NCI-H2081 treated with DMSO at 0.1 percent for 48 hours (cell line): ENCODE measurements at places on chromosomes 4 and X.

- no peak for DNase-seq
Observed at GRCh38 chrX:3567686-3568085, 145.8 kb downstream of the PRKX start.

GRCh38 chrX:12999422-12999821, 24.5 kb downstream of the TMSB4X start:
- DNase-seq: no peak

DNA sequence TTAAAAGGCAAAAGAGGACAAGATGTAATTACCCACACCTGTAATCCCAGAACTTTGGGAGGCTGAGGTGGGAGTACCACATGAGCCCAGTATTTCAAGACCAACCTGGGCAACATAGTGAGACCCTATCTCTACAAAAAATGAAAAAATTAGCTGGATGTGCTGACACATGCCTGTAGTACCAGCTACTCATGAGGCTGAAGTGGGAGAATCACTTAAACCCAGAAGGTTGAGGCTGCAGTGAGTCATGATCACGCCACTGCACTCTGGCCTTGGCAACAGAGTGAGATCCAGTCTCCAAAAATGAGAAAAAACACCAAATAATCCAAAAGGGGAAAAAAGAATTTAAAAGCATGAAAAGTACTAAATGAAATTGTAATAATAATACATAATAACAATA, 30.8 kb downstream of the NR0B1 start:
- no peak for DNase-seq

GRCh38 chr4:109658871-109659410, 44.3 kb downstream of the CASP6 start:
- DNase-seq: no peak

DNA sequence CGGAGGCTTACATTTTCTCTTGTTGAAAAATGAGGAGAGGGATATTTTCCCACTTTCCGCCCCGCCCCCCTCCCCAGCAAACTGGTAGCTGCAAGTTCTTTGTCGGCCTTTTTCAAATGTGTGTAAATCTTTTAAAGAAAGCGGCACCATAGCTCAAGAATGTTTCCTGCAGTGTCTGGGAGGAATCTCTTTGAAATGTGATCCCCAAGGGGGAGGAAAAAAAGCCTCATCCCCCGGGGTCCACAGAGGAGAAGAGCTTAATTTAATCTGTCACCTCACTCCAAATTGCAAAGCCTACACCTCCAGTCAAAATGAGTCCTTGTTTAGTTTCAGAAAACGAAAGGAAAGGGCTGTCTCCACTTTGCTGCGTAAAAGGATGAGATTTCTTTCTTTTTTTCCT, 34.8 kb downstream of the ASMT start:
- no peak for DNase-seq

- no peak for DNase-seq
Observed at GRCh38 chr4:26344901-26345564, 24.2 kb downstream of the RBPJ start.

- no peak for DNase-seq
Observed at GRCh38 chr4:81914623-81915022, 442.9 kb upstream of the RASGEF1B start.

DNA sequence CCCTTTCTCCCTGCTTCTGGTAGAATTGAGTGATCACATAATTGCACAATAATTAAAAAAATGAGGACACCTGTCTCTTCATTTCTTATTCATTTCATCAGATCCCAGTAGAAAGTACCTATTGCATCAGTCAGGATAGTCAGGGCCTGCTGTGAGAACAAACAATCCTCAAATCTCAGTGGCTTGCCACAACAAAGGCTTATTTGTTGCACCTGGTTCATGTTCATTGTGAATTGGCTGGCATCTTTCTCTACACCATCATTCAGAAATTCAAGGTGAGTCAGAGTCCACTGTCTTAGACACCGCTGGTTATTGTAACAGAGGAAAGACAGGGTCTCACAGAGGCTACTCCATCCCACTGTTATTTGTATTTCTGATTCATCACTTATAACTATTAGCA, 409.8 kb downstream of the STIM2 start:
- peak; percentile 99 for DNase-seq

- no peak for DNase-seq
Observed at GRCh38 chr4:161920304-161921052, 243.3 kb downstream of the FSTL5 start.

DNA sequence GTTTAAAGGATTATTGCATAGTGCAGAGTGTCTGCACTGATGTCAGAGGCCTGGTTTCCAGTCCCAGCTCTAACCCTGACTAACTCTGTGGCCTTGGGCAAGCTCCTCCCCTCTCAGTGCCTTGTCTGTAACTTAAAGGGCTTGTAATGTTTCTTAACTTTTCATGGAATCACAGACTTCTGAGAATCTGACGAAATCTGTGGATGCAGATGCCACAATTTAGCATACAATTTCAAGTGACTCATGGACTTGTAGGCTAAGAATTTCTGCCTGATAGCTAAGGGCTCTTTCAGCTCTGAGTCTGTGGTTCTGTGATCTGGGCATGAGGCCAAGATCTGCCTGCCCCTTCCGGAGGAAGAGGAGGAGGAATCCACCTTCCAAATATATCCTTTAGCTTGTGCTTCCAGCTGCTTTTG, 236.9 kb downstream of the AR start:
- no peak for DNase-seq

- no peak for DNase-seq
Observed at GRCh38 chr4:80093563-80093962, 20.5 kb upstream of the ANTXR2 start.

DNA sequence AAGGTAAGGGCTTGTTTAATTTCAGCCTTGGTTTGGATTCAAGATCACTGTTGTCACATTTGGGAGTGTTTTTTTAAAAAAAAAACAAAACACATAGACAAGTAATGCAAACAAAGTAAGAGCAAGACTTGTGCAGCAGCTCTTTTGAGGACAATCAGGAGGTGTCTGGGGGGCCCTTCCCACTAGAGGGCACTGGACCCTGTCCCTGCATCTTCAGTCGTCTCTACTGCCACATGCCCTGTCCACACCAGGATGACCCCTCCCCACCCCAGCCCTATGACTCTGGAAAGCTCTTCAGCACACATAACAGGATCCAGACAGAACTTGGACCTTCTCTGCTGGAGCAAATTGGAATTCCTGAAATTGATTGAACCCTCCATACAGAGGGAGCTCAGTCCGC, 71.0 kb downstream of the USP46 start:
- no peak for DNase-seq

GRCh38 chr4:124711471-124712371, 811 bp downstream of the ANKRD50 start:
- peak; percentile 1 for DNase-seq

GRCh38 chr4:87087015-87087414, 133.4 kb downstream of the KLHL8 start:
- DNase-seq: no peak

GRCh38 chrX:11698702-11699101, 33.0 kb upstream of the ARHGAP6 start:
- no peak for DNase-seq

GRCh38 chr4:42637867-42638266, 19.0 kb downstream of the ATP8A1 start:
- no peak for DNase-seq

DNA sequence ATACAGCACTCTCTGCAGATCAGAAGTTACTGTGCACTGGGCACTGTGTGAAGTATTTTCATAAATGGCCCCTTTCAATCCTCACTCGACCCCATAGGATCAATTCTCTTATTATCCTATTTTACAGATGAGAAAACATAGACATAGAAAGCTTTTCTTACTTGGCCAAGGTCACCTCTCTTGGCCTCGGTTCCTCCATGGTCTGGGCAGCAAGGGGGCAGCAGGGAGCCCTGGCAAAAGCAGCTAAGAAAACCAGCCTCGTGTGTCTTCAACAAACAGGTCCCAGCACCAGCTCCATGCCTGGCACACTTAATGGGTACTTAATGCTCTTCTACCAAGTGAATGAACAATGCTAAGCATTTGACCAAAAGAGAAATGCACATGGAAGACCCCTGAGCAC, 34.4 kb downstream of the BST1 start:
- no peak for DNase-seq

DNA sequence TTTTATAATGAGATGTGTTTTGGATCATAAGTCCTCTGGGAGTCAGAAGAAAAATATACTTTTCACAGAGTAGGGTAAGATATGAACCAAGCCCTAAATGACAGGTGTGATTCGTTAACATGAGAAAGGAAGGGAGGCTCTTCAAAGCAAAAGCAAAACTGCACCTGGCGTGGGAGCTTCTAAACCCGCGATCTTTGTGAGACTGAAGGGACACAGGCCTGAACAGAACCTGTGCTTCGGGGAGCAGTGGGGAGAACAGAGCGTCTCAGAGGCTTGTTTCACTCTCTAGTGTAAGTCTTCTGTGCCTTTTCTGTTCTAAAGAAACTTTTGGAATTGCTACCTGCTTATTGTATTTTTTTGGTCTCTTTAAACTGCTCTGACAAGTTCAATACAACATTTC, 30.2 kb upstream of the CYP4V2 start:
- DNase-seq: no peak

DNA sequence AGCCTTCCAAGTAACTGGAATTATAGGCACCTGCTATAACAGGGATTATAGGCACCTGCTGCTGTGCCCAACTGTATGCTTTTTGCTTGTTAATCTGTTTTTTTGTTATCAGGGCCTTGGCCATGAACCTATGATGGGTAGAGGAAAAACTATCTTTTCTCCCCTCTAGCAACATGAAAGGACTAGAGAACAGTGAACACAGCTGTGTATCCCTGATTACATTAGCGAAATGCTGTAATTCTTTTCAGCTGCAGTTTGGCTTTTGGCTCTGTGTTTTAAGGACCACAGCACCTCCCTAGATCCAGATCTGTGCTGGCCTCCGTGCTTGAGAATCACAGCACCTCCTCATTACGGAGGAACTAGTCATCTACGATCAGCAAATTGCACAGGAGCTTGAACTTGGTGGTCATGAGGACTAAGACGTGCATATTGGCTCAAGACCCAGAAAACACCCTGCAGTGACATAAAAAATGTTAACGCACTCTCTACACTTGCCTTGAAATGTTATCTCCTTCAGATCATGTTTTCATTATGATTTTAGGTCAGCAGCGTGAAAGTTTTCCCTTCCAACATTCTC, 57.7 kb upstream of the S100G start:
- DNase-seq: no peak

DNA sequence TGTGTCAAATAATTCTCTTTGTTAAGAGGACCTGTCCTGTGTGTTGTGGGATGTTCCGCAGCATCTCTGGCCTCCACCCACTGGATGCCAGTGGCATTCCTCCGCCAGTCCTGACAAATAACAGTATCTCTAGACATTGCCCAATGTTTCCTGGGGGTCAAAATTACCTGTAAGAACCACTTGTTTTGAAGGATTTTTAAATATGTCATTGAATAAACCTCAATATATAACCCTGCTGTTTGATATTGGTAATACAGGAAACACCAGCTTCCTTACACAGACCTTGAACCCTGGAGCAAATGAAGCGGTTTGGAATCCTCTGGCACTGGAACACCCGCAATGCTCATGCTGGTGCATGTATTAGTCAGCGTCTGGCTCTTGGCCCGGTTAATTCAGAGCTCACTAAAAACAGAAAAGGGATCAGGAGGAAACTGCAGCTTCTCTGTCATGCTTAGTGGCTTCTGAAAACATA, 101.3 kb downstream of the TBL1X start:
- peak; percentile 3 for DNase-seq

GRCh38 chr4:60404027-60404426, 796.1 kb upstream of the ADGRL3 start:
- DNase-seq: no peak

DNA sequence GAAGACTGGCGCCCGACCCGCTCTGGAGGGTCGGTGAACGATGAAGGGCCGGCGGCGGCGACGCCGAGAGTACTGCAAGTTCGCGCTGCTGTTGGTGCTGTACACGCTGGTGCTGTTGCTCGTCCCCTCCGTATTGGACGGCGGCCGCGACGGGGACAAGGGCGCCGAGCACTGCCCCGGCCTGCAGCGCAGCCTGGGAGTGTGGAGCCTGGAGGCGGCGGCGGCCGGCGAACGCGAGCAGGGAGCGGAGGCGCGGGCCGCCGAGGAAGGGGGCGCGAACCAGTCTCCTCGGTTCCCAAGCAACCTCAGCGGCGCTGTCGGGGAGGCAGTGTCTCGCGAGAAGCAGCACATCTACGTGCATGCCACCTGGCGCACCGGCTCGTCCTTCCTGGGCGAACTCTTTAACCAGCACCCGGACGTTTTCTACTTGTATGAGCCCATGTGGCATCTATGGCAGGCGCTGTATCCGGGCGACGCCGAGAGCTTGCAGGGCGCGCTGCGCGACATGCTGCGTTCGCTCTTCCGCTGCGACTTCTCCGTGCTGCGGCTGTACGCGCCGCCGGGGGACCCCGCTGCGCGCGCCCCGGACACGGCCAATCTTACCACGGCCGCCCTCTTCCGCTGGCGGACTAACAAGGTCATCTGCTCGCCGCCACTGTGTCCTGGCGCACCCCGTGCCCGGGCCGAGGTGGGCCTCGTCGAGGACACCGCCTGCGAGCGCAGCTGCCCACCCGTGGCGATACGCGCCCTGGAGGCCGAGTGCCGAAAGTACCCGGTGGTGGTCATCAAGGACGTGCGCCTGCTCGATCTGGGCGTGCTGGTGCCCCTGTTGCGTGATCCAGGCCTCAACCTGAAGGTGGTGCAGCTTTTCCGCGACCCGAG, 568 bp downstream of the CHST7 start:
- DNase-seq: no peak

DNA sequence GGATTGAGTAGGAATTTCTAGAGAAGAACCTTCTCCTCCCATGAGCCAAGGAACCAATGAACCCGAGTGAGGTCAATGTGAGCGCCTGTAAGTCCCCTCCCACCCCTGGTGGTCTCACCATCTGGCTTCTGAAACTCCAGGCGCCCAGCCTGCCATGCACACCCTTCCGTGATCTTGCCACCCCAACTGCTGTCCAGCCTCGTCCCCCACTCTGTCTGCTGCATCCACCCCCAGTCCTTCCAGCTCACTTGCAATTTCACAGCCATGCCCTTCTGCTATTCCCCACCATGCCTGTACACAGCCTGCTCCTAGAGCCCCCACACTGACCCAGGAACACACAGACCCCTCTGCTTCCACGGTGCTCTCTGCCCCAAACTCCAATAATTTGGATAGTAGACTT, 323.7 kb downstream of the STK32B start:
- DNase-seq: no peak

GRCh38 chrX:38937400-38937799, 136.1 kb downstream of the MID1IP1 start:
- no peak for DNase-seq

- no peak for DNase-seq
Observed at GRCh38 chrX:130139474-130140201, 26.0 kb downstream of the AIFM1 start.

- no peak for DNase-seq
Observed at GRCh38 chrX:140709421-140709846, at the start of gene LINC00632. TSS of gene LINC00632 (plus strand) at chrX:140709759.

- no peak for DNase-seq
Observed at GRCh38 chr4:24141836-24142235, 252.0 kb upstream of the PPARGC1A start.
